ENCODE measurements at places on chromosomes 5 and 9.

DNA sequence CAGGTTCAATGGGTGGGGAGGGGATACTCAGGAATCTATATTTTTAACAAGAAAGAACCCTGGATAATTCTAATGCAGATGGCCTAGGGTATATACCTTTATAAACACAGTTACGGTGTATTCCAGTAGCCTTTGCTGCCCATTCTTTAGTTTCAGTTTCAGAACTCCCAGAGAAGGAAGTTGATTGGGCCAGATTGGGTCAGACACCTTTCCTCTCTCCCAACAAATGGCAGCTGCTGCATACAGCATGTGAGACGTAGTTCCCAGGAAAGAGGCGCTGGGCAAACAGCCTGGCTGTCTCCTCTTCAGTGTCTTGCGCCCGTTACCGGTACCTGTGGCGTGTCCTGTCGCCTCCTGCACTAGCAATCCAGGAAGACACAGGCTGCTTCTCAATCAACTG lies 20.4 kb downstream of the ACO1 start:
- no peaks in the 10 kb centered on the region for H3K4me1 ChIP-seq
- H3K27ac ChIP-seq = no peak overlapping the region
- H3K36me3 ChIP-seq = peaks cover 50% of the 10 kb centered on the region
- no peak for DNase-seq
- H3K27me3 ChIP-seq = no peaks in the 10 kb centered on the region

DNA sequence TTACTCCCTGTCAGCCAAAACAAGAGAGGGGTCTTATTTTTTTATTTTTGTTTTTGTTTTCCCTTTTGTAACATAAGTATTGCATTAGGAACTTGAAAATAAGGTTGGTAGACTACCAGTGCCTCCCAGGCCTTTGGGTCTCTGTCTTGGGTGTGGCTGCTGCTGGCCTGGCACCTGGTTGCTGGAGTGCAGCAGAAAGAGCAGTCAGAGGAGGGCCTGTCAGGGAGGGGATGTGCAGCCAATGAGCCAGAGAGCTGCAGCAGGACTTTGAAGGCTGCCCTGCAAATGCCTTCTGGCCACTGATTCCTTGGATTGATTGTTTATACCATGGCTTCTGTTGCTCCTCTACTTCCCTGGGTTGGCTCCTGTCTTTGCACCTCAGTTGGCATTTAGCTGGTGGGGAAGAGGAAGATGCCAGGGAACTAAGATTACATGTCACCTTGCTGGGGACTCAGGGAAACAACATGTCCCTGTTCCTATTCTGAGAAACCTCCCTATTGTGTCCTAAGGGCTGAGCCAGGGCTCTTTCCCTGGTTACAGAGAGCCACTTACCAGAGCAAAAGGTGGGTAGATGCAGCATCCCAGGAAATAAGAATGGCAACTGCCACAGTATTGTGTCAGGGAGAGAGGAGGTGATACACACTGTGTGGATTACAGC lies 66.6 kb downstream of the ANGPTL2 start:
- no peak overlapping the region for H3K4me3 ChIP-seq
- no peaks in the 10 kb centered on the region for H3K27me3 ChIP-seq
- no peak for DNase-seq
- H3K36me3 ChIP-seq = no peaks in the 10 kb centered on the region
- no peak overlapping the region for H3K27ac ChIP-seq
- peaks cover 8% of the 10 kb centered on the region for H3K4me1 ChIP-seq

- H3K4me1 ChIP-seq = peaks cover 4% of the 10 kb centered on the region
- no peaks in the 10 kb centered on the region for H3K27me3 ChIP-seq
- H3K4me3 ChIP-seq = no peak overlapping the region
- no peaks in the 10 kb centered on the region for H3K36me3 ChIP-seq
- no peak overlapping the region for H3K27ac ChIP-seq
- DNase-seq = no peak
Observed at GRCh38 chr5:169706758-169707450, 69.8 kb downstream of the DOCK2 start.

DNA sequence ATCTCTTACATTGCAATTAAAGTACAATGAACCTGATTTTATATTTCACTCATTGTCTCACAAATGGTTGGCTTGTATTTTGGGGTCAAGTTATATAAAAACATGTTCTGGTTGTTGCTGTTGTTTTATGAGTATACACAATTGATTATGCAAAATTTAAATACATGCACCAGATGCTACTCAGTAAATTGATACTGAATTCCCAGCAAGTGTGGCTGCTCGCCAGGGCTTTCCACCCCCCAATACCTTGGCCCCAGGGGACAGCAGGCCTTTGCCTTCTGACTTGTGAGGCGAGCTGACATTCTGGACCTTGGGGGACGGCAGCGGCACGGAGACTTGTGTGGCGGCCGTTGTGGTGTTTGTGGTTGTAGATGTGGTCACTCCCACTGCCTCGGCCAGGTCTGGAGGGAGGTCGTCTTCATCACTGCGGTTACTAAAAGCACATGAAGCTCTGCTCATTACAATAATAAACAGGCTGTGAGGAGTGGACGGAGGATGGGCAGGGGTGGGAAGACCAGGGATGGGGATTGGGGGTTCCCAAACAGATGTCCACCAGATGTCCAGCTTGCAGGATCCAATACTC lies 27.0 kb upstream of the FRRS1L start:
- no peaks in the 10 kb centered on the region for H3K27me3 ChIP-seq
- no peak overlapping the region for H3K4me3 ChIP-seq
- H3K4me1 ChIP-seq = no peaks in the 10 kb centered on the region
- H3K27ac ChIP-seq = no peak overlapping the region
- DNase-seq = no peak

DNA sequence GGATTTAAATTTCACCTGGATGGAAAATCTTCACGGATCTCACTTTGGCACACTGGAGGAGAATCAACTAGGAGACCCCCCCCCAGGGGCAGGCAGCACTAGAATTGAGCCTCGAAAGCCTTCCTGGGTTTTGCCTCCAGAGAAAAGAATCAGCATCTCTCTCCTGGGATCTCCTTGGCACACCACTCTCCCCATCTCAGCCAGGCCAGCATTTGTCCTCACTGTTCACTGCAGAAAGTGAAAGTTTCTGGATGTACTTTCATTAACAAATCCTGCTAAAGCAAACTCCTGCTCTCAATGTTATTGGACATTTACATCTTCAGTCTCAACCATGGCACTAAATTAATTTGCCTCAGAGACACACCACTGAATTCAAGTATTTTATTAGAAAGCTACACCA lies 312.2 kb downstream of the SLIT3 start:
- H3K36me3 ChIP-seq = no peaks in the 10 kb centered on the region
- H3K27ac ChIP-seq = no peak overlapping the region
- no peaks in the 10 kb centered on the region for H3K4me1 ChIP-seq
- no peak overlapping the region for H3K4me3 ChIP-seq

DNA sequence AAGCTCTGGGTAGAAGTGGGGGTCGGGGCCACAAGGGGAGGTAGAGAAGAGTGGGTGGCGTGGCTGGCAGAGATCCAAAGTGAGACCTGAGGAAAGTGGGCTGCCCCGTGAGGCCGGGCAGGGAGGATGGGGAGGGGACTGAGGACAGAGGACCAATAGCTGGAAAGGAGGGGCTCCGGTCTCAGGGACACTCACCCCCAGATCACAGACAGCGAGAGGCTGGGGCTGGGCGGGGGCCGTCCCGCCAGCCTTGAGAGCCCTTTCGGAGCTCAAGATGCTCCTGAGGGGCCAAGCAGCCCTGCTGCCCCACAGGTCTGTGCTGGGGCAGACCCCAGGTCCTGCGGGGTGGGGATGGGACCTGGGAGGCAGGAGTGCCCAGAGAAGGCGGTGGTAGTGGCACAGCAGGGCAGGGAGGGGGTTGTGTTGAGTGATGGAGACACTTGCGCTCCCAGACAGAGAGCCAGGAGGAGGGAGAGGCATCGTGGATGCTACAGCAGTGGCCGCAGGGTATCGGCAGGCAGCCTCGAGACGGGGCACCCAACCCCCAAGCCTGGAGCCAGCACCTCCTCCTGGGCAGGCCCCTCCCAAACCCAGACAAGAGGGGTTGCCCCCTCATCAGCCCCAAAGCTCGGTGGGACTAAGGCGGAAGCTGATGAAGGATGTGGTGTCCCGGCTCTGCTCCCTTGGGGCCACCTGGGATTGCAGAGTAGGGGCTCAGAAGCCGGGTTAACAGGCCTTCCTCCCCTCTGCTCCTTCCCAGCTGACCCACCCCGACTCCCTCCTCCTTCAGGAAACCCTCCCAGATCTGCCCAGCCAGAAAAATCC lies 3.4 kb downstream of the SARDH start:
- H3K27me3 ChIP-seq = no peaks in the 10 kb centered on the region
- no peaks in the 10 kb centered on the region for H3K36me3 ChIP-seq
- DNase-seq = no peak

DNA sequence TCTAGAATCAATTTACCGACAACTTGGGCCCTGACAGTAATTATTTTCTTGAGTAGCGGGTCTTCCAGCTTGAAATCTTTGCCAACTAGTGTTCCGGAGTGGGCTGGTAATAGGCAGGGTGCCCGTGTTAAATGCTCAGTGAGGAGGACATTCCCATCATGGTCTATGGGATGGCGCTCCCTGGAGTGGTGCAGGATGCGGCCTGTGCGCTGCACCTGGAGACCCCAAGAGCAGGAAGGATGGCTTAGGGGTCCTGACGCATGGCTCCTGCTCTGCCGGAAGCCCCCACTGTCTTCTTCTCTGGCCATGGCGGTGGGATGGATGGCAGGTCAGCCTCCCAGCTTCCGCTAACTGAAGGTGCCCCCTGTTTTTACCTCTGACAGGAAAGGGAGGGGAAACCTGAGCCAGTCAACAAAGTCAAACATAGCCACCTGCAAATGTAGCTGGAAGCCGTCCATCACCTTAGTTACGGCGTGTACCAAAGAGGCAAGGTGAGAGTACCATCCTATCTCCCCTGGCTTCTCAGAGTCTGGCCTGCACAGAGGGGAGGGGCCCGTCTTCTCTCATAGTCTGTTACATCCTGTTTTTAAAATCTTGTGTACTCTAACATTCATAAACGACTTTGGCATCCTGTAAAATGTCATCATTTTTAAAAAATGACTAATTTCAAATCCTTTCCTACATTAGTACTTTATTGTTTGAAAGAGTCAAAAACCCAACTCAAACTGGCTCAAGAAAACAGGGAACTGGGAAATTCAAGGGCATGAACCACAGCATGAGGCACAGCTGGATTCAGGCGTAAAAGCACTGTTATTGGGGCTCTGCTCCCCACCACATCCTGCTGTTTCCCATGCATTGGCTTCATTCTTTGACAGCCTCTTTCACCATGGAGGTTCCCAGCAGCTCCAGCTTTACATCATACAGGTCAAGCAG lies 28.5 kb upstream of the UNC5A start:
- no peak overlapping the region for H3K4me3 ChIP-seq
- H3K27me3 ChIP-seq = no peaks in the 10 kb centered on the region
- no peaks in the 10 kb centered on the region for H3K36me3 ChIP-seq
- DNase-seq = no peak
- peaks cover 7% of the 10 kb centered on the region for H3K4me1 ChIP-seq
- no peak overlapping the region for H3K27ac ChIP-seq

GRCh38 chr9:84852617-84853301 lies 183.2 kb downstream of the NTRK2 start:
- no peaks in the 10 kb centered on the region for H3K36me3 ChIP-seq
- H3K27me3 ChIP-seq = no peaks in the 10 kb centered on the region
- H3K4me3 ChIP-seq = no peak overlapping the region
- no peak for DNase-seq
- peaks cover 29% of the 10 kb centered on the region for H3K4me1 ChIP-seq

GRCh38 chr9:133470988-133471387 lies 7.9 kb downstream of the SLC2A6 start:
- no peaks in the 10 kb centered on the region for H3K27me3 ChIP-seq
- H3K27ac ChIP-seq = no peak overlapping the region
- no peaks in the 10 kb centered on the region for H3K4me1 ChIP-seq
- no peak overlapping the region for H3K4me3 ChIP-seq
- no peak for DNase-seq

DNA sequence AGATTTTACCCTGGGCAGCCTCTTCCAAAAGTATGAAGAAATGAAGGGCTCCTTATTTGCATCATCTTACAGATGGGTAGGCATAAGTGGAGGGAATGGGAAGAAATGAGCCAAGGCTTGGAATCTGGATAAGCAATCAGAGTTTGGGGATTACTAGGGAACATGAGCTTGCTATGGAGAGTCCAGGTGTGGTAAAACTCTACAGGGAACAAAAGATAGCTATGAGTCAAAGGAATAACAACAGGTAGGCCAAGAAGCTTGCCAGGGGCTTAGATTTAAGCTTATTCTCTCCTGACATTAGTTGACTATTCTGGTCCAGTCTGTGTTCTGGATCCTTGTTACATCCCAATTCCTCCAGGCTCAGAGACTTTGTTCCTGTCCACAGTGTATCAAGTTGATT lies 16.4 kb downstream of the RFK start:
- no peak for DNase-seq
- no peaks in the 10 kb centered on the region for H3K36me3 ChIP-seq
- H3K4me1 ChIP-seq = peaks cover 6% of the 10 kb centered on the region
- H3K27ac ChIP-seq = no peak overlapping the region

GRCh38 chr5:134070725-134071613 lies 43.5 kb upstream of the TCF7 start:
- H3K36me3 ChIP-seq = no peaks in the 10 kb centered on the region
- H3K4me1 ChIP-seq = peaks cover 5% of the 10 kb centered on the region
- peak; percentile 27 for DNase-seq
- H3K27ac ChIP-seq = no peak overlapping the region
- peaks cover 42% of the 10 kb centered on the region for H3K27me3 ChIP-seq
- H3K4me3 ChIP-seq = no peak overlapping the region

DNA sequence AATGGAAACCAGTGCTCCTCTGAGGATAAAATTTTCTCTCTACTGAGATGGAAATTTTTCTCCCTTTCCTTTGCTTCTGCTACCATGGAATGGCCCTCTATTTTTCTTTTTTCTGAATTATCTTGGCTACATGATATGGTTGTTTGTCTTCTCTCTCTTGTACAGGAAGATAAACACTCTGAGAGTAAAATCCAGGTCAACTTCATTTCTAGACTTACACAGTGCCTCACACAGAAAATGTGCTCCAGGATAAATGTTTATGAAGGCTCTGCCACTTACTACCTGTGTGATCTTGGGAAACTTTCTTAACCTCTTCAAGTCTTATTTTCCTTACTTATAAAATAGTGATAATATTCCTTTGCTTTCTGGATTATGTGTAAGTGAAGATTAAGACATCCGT lies 153.9 kb downstream of the PRELID2 start:
- H3K36me3 ChIP-seq = no peaks in the 10 kb centered on the region

DNA sequence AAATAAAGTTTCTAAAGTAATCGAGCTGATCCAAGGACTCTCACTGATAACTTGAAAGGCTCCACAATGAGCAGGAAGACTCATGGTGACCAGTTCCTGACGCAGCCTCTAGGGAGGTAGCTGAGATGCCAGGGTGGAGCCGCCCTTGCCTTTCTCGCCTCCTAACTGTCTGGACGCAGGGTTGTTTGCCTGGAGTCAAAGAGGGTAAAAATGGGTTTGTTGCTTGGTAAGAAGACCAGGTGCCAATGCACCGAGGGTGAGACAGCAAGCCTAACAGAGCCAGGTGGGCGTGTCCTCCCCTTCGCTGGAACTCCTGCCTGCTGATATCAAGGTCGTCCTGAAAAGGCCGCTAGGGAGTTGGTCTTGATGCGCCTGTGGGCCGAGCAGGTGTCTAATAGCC lies 48.6 kb upstream of the FCN1 start:
- no peaks in the 10 kb centered on the region for H3K4me1 ChIP-seq
- no peak overlapping the region for H3K27ac ChIP-seq
- H3K36me3 ChIP-seq = no peaks in the 10 kb centered on the region
- H3K27me3 ChIP-seq = no peaks in the 10 kb centered on the region

- H3K36me3 ChIP-seq = no peaks in the 10 kb centered on the region
- no peaks in the 10 kb centered on the region for H3K27me3 ChIP-seq
- H3K4me3 ChIP-seq = no peak overlapping the region
- no peak overlapping the region for H3K27ac ChIP-seq
- no peak for DNase-seq
Observed at GRCh38 chr9:96078897-96079490, 203.5 kb downstream of the ERCC6L2 start.
